Liver (tissue), 10 donors: ENCODE measurements at places on chromosomes 7 and 10. TPM values are rescaled to one million over a fixed set of nuclear protein-coding genes. Genes with fewer than 3 reads are reported as not detected.

Gene UTF1
- not detected for polyA plus RNA-seq

Gene CAMK1D
- 5.2 TPM for polyA plus RNA-seq

Gene HOXA9
- not detected for polyA plus RNA-seq

Gene FOXI2
- polyA plus RNA-seq, result 0.01 TPM

Gene GPR85
- polyA plus RNA-seq, result 0.25 TPM

Gene XRCC2
- 0.08 TPM for polyA plus RNA-seq

Gene NPY
- not detected for polyA plus RNA-seq

Gene CUX1
- 19.8 TPM for polyA plus RNA-seq

Gene AKR1C8
- polyA plus RNA-seq, result 19.2 TPM
